Adrenal gland (tissue), 19 donors: ENCODE measurements at places on chromosomes 13 and 19. TPM values are rescaled to one million over a fixed set of nuclear protein-coding genes. Genes with fewer than 3 reads are reported as not detected.

GRCh38 chr13:35699825-35700510, 223.5 kb upstream of the MAB21L1 start:
- no peak for DNase-seq

DNA sequence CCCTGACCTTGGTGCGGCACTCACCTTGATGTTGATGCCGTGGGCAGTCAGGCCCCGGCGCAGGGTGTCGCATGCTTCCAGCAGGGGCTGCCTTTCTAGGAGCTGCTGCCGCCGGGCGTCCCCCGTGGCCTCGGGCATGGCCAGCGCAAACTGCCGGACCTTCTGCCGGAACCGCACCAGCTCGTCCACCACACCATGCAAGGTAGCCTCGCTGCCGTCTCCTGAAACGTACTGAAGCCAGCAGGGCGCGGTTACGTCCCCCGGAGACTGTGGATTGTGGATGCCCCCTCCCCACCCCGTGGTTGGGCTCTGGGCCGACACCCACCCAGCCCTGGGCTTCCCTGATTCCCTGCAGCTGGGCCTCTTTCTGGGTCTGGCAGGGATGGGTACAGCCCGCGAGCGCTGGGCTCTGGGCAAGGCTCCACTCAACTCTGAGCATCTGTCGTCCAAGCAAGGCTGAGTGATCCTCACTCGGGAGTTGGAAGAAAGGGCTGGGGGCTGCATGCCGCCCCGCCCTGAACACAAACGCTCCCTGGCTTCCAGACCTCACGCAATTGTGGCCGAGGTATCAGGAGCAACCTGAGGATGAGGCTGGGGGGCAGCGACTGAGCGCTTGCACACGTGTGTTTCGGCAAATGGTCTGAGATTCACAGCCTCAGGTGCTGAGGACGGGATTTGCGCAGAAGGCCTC, 27.1 kb downstream of the NAXD start:
- no peak for DNase-seq

GRCh38 chr13:113837560-113838355, 26.1 kb downstream of the GAS6 start:
- DNase-seq: peak; percentile 97

Gene KATNAL1
- polyA plus RNA-seq: 8.0 TPM

- DNase-seq: no peak
These were observed 303.3 kb downstream of the POU4F1 start for GRCh38 chr13:78299832-78300623.
